Thymus (tissue), 14 donors: ENCODE measurements at places on chromosomes 11 and 22. TPM values are rescaled to one million over a fixed set of nuclear protein-coding genes. Genes with fewer than 3 reads are reported as not detected.

Gene OR9G4
- total RNA-seq: not detected

Gene GNAZ
- 0.66 TPM for total RNA-seq

Gene OR5I1
- not detected for total RNA-seq

Gene ADSL
- 104 TPM for total RNA-seq

Gene LDHAL6A
- total RNA-seq: not detected

Gene ADAMTS15
- 1.8 TPM for total RNA-seq

GRCh38 chr11:1746956-1747752 lies 3.2 kb downstream of the IFITM10 start:
- no peak overlapping the region for H3K4me3 ChIP-seq
- H3K36me3 ChIP-seq: no peaks in the 10 kb centered on the region
- DNase-seq: no peak
- no peak overlapping the region for H3K27ac ChIP-seq
- peaks cover 2% of the 10 kb centered on the region for H3K4me1 ChIP-seq
- H3K27me3 ChIP-seq: peaks cover 33% of the 10 kb centered on the region

GRCh38 chr11:69166218-69167115 lies 10.7 kb downstream of the SMIM38 start:
- H3K27me3 ChIP-seq: no peaks in the 10 kb centered on the region
- no peak overlapping the region for H3K27ac ChIP-seq
- H3K4me1 ChIP-seq: no peaks in the 10 kb centered on the region
- no peak overlapping the region for H3K4me3 ChIP-seq

GRCh38 chr11:13947379-13947778 lies 15.1 kb upstream of the SPON1 start:
- no peaks in the 10 kb centered on the region for H3K36me3 ChIP-seq
- no peaks in the 10 kb centered on the region for H3K27me3 ChIP-seq
- H3K4me3 ChIP-seq: no peak overlapping the region
- no peak overlapping the region for H3K27ac ChIP-seq
- no peaks in the 10 kb centered on the region for H3K4me1 ChIP-seq
- DNase-seq: no peak

DNA sequence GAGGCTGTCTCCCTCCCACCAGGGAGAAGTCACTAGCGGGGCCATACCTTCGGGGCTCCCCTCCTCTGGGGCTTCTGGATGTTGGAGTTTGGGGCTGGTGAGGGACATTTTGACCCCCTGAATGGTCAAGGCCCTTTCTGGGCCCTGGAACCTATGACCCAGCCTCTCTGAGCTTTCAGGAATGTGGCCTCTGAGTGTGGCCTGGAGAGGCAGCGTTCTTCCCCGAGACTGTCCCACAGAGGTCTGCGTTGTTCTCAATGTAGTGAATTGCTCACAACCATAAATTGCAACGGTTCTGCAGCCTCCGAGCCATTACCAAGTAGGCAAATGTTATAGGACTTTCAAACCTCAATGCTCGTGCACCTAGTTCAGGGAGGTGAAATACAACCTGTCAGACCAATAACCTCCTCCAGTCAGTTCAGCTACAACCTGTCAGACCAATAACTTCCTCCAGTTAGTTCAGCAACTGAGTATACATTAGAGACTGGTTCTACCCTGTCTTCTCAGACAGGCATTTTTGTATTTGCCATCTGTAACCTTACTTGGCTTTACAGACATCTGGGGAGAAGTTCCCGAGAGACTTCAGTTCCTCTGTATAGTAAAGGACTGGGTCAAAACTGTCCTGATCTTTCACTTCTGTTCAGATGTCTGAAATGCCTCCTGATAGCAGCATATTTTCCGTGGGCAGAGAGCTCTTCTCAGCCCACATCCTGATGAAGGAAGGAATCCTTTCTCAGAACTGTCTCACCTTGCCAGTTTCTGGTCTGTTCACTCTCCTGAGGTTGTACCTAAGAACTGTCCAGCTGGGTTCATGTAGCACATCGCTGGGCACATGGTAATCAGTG lies 34.2 kb downstream of the MICAL2 start:
- H3K36me3 ChIP-seq: no peaks in the 10 kb centered on the region
- DNase-seq: no peak
- H3K27me3 ChIP-seq: no peaks in the 10 kb centered on the region
- no peak overlapping the region for H3K27ac ChIP-seq
- no peak overlapping the region for H3K4me3 ChIP-seq

DNA sequence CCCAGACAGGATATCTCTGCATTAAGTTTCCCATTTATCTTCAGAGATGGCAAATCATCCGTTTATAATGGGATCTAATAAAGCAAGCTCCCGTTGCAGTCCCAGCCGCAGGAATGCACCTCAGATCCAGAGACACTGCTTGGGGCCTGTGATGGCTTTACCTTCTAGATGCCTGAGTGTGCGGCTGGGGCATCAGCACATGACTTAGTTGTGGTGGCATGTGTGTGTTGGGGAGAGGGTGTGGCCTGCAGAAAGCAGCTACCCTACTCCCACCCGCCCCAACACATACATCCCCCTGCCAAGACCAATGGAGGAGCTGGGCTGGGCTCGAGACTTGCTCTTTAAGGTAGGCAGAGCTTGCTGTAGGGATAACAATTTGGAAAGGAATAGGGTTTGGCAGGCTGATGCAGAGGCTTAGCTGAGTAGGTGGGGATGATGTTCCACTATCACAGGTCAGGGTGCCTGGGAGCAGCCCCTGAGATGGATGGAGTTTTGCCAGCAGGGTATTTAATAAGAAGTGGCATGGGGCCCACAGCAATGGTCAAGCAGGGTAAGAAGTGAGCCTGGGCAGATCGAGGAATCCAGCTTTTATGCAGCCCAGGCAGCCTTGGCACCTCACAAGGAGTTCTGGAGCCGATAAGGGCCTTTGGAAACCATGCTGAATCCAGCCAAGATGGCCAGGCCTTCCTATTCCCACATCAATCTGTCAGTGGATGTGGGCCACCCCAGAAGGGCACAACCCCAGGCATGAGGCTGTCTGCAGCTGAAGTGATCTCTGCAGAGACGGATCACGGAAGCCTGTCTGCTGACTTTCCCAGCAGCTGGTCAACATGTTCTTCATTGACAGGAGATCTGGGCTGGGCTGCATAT lies 601.3 kb downstream of the BUD13 start:
- DNase-seq: no peak
- no peak overlapping the region for H3K4me3 ChIP-seq
- H3K36me3 ChIP-seq: no peaks in the 10 kb centered on the region
- no peaks in the 10 kb centered on the region for H3K27me3 ChIP-seq
- H3K27ac ChIP-seq: no peak overlapping the region

- H3K4me1 ChIP-seq: peaks cover 3% of the 10 kb centered on the region
- H3K27me3 ChIP-seq: no peaks in the 10 kb centered on the region
- H3K27ac ChIP-seq: no peak overlapping the region
- no peaks in the 10 kb centered on the region for H3K36me3 ChIP-seq
- no peak for DNase-seq
- H3K4me3 ChIP-seq: no peak overlapping the region
Measured at GRCh38 chr22:24978308-24978707, 25.8 kb downstream of the KIAA1671 start.

DNA sequence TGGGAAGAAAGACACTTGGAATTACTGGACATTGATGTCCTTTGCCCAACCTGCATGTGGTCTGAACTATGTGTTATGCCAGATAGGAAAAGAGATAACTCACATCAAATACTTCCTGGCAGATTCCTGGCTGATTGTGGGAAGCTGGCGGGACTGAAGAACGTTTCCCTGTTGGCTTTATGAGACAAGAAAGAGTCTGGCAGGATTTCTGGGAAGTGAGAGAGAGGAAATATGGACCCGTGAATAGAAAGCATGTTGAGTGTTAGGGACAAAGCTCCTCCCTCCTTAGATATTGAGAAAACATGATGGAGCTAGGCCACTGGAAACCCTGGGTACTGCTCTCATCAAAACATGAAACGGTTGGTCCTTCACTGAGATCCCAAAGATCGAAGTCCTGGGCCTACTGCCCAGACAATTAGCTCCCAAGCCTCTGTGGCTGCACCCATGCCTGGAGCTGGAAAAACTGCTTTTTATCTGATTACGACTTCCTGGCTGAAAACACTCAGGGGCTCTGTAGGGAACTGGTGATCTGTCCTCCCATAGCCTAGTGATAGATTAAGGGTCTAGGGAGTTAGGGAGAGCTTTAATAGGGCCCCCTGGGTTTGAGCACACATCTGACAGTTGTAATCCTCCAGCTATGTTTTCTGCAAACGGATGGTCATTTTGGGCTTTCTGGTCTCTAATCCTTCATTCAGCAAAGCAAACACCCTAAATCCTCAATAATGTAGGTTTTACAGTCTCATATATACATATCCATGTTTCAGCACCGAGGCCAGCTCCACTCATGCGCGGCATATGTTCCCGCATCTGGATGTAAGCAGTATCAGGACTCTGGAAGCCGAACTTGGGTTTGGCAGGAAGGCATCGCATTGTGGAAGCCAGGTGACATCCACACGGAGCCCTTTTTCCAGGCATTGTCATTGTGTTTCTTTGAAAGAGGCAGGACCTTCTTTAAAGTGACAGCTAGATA lies 6.1 kb upstream of the B3GAT1 start:
- DNase-seq: no peak
- no peak overlapping the region for H3K27ac ChIP-seq
- no peaks in the 10 kb centered on the region for H3K36me3 ChIP-seq

DNA sequence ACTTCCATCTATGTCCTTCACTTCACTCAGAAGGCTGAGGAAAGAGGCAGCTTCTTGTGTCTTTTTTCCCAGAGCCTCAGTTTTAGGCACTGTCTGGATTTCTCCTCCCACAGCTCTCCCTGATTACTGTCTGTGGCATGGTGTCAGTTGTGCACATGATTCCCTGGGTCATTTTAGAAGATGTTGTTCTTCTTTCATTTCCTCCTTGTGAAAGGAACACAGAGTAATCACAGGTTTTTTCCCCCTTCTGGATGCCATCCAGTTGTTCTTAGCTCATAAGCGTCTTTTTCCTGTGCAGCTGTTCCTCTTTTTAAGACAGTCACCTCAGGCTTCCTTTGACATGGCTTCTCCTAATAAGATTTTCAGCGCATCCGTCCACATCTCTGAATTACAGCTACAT lies 212.2 kb downstream of the FAM181B start:
- peak; percentile 1 for DNase-seq
- H3K4me1 ChIP-seq: no peaks in the 10 kb centered on the region
- no peak overlapping the region for H3K4me3 ChIP-seq
- no peaks in the 10 kb centered on the region for H3K36me3 ChIP-seq
- no peaks in the 10 kb centered on the region for H3K27me3 ChIP-seq

GRCh38 chr11:1072116-1072820 lies 2.4 kb upstream of the MUC2 start:
- no peaks in the 10 kb centered on the region for H3K27me3 ChIP-seq
- H3K4me3 ChIP-seq: no peak overlapping the region
- no peak overlapping the region for H3K27ac ChIP-seq
- H3K4me1 ChIP-seq: no peaks in the 10 kb centered on the region
- no peaks in the 10 kb centered on the region for H3K36me3 ChIP-seq

DNA sequence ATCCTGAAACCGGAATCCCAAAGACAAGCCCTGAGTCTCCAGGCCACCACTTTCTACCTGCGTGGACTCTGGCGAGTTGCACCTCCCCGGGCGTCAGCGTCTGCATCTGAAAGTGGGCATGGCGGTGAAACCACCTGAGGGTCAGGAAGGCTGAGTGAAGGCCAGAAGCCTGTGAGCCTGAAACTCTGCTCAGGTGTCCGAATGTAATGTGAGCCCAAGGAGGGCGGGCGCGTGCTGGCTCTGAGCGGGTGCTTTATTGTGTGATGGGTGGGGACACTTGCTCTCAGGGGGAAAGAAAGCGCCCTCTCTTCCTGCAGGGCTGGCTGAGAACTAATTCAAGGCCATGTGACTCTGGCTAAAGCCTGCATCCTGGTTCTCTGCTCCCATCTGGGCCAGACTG lies 135.6 kb downstream of the ST3GAL4 start:
- no peaks in the 10 kb centered on the region for H3K36me3 ChIP-seq
- no peak for DNase-seq
- H3K4me3 ChIP-seq: no peak overlapping the region
- H3K4me1 ChIP-seq: no peaks in the 10 kb centered on the region
